Effector memory CD4-positive, alpha-beta T cell (primary cell): ENCODE measurements at places on chromosomes 7 and 10.
A peak's percentile ranks its signal among the peaks of the same experiment; 100 is the strongest.

GRCh38 chr7:154680894-154681659 lies 321.8 kb downstream of the PAXIP1 start:
- no peaks in the 10 kb centered on the region for H3K27me3 ChIP-seq
- no peaks in the 10 kb centered on the region for H3K36me3 ChIP-seq
- no peak overlapping the region for H3K27ac ChIP-seq
- no peaks in the 10 kb centered on the region for H3K4me1 ChIP-seq

GRCh38 chr7:107946881-107947280 lies 55.9 kb downstream of the DLD start:
- no peak overlapping the region for H3K4me3 ChIP-seq
- H3K4me1 ChIP-seq = no peaks in the 10 kb centered on the region
- H3K36me3 ChIP-seq = no peaks in the 10 kb centered on the region
- H3K27ac ChIP-seq = no peak overlapping the region
- H3K27me3 ChIP-seq = no peaks in the 10 kb centered on the region
- DNase-seq = no peak

DNA sequence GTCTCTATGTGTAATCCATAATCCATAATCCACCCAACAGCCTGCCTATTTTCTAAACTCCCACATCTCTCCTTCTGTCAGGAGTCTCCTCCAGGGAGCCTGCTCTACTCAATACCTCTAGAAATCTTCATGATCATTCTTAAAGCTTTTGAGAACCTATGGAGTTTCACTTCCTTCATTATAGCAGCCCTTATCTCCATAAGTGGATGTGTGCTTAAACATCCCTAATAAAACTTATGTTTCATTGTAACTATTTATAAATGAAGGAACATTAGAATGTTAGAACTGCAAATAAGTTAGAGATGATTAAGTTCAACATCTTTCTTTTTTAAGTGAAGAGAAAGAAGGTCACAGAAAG lies 8.5 kb downstream of the CPED1 start:
- no peak for DNase-seq
- H3K4me3 ChIP-seq = no peak overlapping the region
- peaks cover 6% of the 10 kb centered on the region for H3K4me1 ChIP-seq
- no peaks in the 10 kb centered on the region for H3K27me3 ChIP-seq
- H3K27ac ChIP-seq = no peak overlapping the region

DNA sequence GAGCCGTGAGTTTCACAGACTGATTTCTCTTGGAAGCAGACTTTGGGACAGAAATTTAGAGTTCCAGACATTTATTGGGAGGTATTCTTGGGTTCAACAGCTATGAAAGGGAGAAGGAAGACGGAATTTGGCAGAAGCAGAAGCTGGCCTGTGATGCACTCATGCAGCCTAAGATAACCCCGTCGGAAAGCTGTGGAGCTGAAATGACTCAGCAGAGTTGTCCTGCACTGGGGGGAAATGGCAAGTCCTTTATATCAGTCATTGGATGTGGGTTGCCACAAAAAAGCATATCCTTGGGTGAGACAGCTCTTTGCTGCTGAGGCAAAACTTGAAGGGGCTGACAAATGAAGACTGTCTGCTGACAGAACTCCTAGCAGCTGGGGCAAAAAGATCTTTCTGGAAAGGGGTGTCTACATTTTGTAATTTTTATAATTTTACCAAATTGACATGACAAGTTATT lies 11.5 kb upstream of the MICU1 start:
- no peaks in the 10 kb centered on the region for H3K4me1 ChIP-seq
- no peak overlapping the region for H3K27ac ChIP-seq
- H3K36me3 ChIP-seq = no peaks in the 10 kb centered on the region
- H3K4me3 ChIP-seq = no peak overlapping the region
- H3K27me3 ChIP-seq = no peaks in the 10 kb centered on the region

DNA sequence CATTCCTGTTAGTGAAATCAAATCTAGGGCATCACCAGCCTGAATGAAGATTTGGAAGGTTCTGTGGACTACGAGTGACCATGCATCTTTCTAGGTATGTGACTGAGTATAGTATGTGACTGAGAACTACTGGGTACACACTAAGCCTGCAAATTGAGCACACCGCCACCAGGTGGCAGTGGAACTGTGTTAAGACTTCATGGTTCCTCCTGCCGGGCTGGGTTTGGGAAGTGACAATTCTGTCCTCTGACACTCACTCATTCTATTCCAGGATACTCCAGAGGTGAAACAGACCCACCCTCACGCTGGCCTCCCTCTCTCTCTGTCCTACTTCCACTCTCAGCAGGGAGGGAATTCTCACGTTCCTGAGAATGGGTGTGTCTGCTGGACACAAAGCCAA lies 84.0 kb upstream of the TMEM248 start:
- H3K36me3 ChIP-seq = no peaks in the 10 kb centered on the region
- no peak overlapping the region for H3K4me3 ChIP-seq
- no peak overlapping the region for H3K27ac ChIP-seq
- DNase-seq = peak; percentile 25

GRCh38 chr10:44010873-44011602 lies 362.4 kb upstream of the ZNF32 start:
- H3K27me3 ChIP-seq = no peaks in the 10 kb centered on the region
- H3K27ac ChIP-seq = no peak overlapping the region
- H3K36me3 ChIP-seq = no peaks in the 10 kb centered on the region
- H3K4me1 ChIP-seq = no peaks in the 10 kb centered on the region

DNA sequence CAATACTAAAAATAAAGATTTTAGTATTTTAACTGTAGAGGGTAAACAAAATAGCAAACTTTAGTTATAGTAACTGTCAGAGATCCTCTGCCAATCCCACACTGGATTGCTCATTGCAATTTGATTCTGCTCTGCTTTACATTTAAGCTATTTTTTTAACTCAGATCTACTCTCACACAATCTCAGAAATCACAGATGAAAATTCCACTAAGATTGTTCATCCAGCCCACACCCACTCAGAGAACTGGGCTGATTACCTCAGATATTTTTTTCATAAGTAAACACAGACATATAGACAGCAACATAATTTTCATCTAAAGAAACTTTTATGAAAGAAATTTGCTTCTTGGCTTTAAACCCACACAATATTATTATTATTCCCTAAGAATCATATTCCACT lies 7.0 kb downstream of the OSBPL3 start:
- H3K27ac ChIP-seq = no peak overlapping the region
- no peak overlapping the region for H3K4me3 ChIP-seq
- no peaks in the 10 kb centered on the region for H3K27me3 ChIP-seq
- peaks cover 42% of the 10 kb centered on the region for H3K4me1 ChIP-seq

DNA sequence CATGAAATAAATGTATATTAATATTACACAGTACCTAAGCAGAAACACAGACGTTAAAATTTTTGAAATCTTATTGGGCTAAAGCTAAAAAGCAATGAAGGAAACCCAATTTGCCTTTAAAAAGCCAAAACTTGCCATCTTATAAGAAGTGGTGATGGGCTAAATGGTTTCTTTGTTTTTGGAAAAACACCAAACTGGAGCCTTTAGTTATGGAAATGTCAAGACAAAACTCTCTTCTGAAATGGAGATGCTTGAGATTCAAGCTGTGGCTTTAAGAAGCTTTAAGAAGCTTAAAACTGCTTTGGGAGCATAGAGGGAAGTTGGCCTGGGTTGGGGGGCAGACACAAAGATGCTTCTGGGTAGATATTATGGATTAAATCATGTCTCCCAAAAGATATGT lies 277.0 kb downstream of the GFRA1 start:
- H3K27me3 ChIP-seq = no peaks in the 10 kb centered on the region
- no peak overlapping the region for H3K27ac ChIP-seq

DNA sequence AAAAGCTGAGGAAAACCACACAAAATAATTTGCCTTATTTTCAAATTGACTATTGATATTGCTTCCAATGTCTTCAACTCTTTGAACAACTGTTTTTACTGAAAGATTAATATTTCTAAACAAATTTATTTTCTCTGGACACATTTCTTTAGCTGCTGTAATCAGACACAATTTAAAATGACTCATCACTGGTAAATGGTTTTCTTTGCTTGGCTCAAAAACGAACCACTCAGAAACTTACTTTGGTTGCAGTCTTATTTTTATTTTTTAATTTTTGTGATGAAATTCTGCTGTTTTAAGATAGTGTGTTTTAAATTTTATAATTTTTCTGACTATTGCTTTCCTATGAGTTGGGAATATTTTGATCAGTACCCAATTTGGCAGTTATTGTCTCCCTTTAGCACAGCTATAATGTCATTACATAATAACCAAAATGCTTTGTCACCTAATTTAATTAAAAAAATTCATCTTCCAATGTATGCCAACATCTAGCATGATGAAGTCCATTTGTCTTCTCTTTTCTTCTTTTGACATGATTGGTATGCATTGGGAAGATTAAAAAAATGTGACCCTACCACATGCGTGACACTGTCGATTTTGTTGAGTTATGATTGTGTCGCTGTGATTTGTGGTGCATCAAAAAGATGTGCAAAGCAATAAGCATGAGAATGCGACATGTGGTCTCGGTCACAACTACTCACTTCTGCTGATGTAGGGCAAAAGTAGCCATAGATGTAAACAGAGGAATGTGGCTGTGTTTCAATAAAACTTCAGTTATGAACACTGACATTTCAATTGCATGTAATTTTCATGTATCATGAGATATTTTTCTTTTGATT lies 222.3 kb downstream of the SUGCT start:
- no peak overlapping the region for H3K4me3 ChIP-seq
- H3K27ac ChIP-seq = no peak overlapping the region
- DNase-seq = no peak
- H3K36me3 ChIP-seq = no peaks in the 10 kb centered on the region

- no peaks in the 10 kb centered on the region for H3K36me3 ChIP-seq
- no peak overlapping the region for H3K4me3 ChIP-seq
Measured at GRCh38 chr10:79249186-79250121, 97.8 kb upstream of the PPIF start.

DNA sequence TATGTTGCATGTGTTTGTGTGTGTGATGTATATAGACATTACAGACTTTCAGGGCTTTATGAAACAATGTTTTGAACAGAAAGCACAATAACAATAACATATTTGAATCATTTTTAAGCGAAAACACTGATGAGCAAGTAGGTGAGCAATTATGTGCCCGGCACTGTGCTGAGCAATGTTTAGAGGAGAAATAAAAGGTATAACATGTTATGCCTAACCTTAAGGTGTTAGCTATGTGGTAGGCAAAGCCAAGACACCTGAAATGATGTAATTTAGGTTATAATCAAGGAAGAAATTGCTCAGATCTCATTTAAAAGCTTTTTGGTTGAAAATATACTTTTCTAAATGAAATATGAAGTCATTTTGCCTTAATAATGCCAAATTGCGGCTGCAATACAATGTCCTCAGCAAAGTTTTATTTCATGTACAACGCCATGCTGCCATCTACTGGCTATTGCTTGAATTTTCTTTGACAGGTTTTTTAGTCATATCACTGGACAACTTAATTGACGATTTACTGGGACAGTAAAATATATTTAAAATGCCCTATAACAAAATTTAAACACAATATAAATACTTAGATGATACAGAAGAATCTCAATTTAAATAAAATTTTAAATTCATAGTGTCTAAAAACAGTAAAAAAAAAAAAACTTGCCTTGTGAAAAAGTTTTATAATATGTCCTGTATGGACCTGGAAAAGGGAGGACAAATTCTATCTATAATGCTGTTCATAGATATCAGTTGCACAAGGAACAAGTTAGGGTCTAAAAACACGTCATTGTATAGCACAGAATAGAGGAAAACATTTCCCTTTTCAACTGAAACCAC lies 131.1 kb upstream of the CDK1 start:
- no peak overlapping the region for H3K4me3 ChIP-seq
- no peak for DNase-seq
- H3K4me1 ChIP-seq = peaks cover 14% of the 10 kb centered on the region
- no peaks in the 10 kb centered on the region for H3K27me3 ChIP-seq
- H3K36me3 ChIP-seq = no peaks in the 10 kb centered on the region
- H3K27ac ChIP-seq = no peak overlapping the region

- DNase-seq = no peak
- H3K4me3 ChIP-seq = no peak overlapping the region
- no peaks in the 10 kb centered on the region for H3K27me3 ChIP-seq
- no peak overlapping the region for H3K27ac ChIP-seq
Measured at GRCh38 chr10:129901389-129902006, 62.6 kb downstream of the EBF3 start.

DNA sequence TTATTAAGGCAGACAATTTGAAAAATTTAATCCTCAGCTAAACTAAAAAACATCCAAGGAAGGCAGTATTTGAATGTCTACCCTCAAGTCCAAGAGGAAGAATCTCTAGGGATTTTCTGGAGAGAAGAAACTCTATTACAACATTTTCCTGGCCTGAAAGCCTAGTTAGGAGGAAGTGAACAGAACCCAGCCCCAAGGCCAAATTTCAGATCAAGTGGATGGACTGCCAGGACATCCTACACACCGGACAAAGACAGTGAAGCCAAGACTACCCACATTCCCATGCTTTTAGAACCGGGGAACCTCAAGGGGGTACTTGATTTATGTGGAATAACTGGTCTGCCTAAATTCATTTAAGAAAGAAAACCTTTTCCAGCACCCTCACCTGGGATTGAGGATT lies 108.9 kb upstream of the MEOX2 start:
- H3K4me1 ChIP-seq = no peaks in the 10 kb centered on the region
- no peak overlapping the region for H3K27ac ChIP-seq

GRCh38 chr10:28948046-28948445 lies 270.7 kb downstream of the BAMBI start:
- H3K27me3 ChIP-seq = no peaks in the 10 kb centered on the region
- H3K4me1 ChIP-seq = no peaks in the 10 kb centered on the region
- no peak overlapping the region for H3K27ac ChIP-seq
- no peak overlapping the region for H3K4me3 ChIP-seq

GRCh38 chr10:101972761-101973160 lies 83.2 kb downstream of the ARMH3 start:
- no peak overlapping the region for H3K27ac ChIP-seq
- H3K36me3 ChIP-seq = peaks cover 17% of the 10 kb centered on the region
- H3K4me1 ChIP-seq = no peaks in the 10 kb centered on the region
- DNase-seq = no peak

DNA sequence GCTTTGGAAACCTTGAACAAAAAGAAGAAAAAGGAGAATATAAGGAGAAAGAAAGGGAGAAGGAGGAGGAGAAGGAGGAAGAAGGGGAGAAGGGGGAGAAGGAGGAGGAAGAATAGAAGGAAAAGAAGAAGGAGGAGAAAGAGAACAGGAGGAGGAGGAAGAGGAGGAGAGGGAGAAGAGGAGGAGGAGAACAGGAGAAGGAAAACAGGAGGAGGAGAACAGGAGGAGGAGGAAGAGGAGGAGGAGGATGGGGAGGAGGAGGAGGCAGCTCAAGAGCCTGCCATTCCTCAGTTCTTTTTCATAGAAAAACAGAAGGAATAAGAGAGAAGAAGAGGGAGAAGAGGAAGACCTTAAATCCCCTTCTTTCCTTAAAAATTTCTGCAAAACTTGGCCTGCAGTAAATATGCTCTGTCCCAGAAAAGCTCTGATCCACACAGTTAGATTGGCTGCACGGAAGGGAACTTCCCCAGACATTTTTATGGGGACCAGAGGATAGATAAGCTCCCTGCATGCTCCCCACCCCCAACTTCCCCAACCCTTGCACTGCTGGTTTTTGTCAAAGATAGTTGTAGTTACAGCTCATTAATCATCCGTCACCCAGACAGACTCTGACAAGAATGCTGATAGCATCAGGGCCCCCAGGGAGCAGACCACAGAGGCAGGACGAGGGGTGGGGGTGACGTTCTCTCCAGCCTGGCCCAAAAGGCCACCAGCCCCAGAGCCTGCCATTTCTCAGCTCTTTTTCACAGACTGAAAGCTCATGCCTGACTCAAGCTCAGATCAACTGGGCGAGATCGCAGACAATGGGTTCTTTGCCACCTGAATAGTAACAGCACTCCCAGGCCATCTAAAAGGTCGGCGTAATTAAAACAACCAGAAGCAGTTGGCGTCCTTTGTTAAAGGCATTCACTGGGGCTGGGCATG lies 34.5 kb upstream of the LYZL1 start:
- H3K36me3 ChIP-seq = no peaks in the 10 kb centered on the region
- no peak overlapping the region for H3K4me3 ChIP-seq
- H3K4me1 ChIP-seq = no peaks in the 10 kb centered on the region
- no peaks in the 10 kb centered on the region for H3K27me3 ChIP-seq
- no peak overlapping the region for H3K27ac ChIP-seq
